ENCODE measurements at places on chromosomes 2 and 18.

DNA sequence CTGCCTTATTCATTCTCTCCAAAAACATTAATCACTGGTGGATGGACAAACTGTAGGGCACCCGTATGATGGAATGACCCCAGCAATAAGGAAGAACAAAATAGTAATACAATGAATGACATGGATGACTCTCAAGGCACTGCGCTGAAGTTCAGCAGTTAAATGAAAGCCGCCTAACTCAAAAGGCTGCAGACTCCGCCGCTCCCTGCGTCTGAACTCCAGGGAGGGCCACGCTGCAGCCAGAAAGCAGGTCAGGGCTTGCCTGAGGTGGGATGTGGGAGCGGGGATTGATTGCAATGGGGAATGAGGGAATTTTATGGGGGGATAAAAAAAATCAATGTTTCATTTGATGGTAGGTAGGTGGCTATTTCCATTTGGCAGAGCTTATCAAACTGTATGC is 86.5 kb upstream of the LAPTM4A start:
- DNase-seq, result no peak

DNA sequence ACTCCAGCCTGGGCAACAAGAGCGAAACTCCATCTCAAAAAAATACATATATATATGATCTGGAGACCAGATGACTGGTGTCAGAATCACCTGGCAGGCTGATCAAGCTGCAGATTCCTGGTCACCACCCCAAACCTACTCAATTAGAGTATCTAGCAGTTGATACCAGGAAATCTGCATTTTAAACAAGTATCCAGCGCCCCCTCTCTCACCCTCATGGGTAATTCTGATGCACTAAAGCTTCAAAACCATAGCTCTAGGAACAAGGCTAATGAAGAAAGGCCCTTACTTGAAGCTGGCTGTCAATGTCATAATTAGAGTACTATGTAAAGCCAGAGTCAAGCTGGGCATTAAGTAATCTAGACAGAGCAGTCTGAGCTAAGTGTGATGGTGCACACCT is 25.0 kb upstream of the PCBP1 start:
- DNase-seq, result no peak

GRCh38 chr2:167355821-167356220 is 467.5 kb downstream of the XIRP2 start:
- DNase-seq, result peak; percentile 44

- peak; percentile 64 for DNase-seq
These were observed 2.2 kb downstream of the TGIF1 start for GRCh38 chr18:3451989-3452749.

- DNase-seq, result peak; percentile 77
These were observed 127.3 kb downstream of the RNF144A start for GRCh38 chr2:7044253-7045250.

Data from fibroblast of mammary gland (primary cell).